ENCODE measurements at places on chromosomes 4 and X. TPM values are rescaled to one million over a fixed set of nuclear protein-coding genes. Genes with fewer than 3 reads are reported as not detected.

Gene STAG2
- total RNA-seq, result 84.5 TPM

Gene ARMCX2
- total RNA-seq, result 9.3 TPM

- H3K27ac ChIP-seq, result no peak overlapping the region
- no peaks in the 10 kb centered on the region for H3K4me1 ChIP-seq
- no peaks in the 10 kb centered on the region for H3K27me3 ChIP-seq
- H3K4me3 ChIP-seq, result no peak overlapping the region
Observed at GRCh38 chrX:8273451-8273895, 102.4 kb upstream of the VCX2 start.

DNA sequence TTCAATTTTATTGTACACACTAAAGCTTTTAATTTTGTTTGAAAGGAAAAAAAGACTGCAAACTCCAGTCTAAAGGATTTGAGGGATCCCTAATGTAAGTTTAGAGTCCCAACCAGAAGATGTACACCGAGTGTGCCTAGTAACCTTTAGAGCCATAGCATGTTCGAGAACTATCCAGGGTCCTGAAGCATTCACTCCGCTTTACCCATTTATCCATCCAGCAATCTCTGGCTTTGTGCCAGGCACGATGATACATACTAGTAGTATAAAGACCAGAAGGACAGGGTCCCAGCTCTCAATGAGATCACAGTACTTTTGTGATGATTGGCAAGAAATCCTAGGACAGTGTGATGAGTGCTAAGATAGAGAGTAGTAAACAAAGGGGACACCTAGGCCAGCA, 168.7 kb downstream of the STK32B start:
- peak; percentile 8 for DNase-seq
- no peaks in the 10 kb centered on the region for H3K4me1 ChIP-seq
- H3K27ac ChIP-seq, result no peak overlapping the region
- no peaks in the 10 kb centered on the region for H3K36me3 ChIP-seq

- no peak overlapping the region for H3K4me3 ChIP-seq
- no peaks in the 10 kb centered on the region for H3K36me3 ChIP-seq
- no peaks in the 10 kb centered on the region for H3K4me1 ChIP-seq
- H3K27ac ChIP-seq, result no peak overlapping the region
- DNase-seq, result no peak
- H3K27me3 ChIP-seq, result peaks cover 7% of the 10 kb centered on the region
Observed at GRCh38 chr4:72119946-72120345, 88.1 kb downstream of the NPFFR2 start.

GRCh38 chr4:123378794-123379193, 17.8 kb upstream of the SPRY1 start:
- no peak overlapping the region for H3K4me3 ChIP-seq
- H3K4me1 ChIP-seq, result no peaks in the 10 kb centered on the region
- no peaks in the 10 kb centered on the region for H3K36me3 ChIP-seq
- no peak for DNase-seq
- no peak overlapping the region for H3K27ac ChIP-seq

DNA sequence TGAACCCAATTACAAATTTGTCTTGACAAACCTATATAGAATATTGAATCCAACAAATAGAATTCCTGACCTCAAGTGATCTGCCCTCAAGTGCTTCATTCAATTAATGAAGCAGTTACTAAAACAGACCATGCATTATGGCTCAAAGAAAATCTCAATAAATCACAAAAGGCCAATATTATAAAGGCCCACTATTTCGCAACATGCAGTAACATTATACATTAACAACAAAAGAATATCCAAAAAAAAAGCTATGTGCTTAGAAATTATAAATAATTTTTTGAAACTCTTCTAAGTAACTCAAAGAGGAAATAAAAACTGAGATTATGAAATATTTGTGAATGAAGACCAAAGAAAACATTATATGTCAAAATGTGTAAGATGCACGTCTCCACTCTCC, 177.7 kb downstream of the ZNF674 start:
- no peaks in the 10 kb centered on the region for H3K4me1 ChIP-seq
- H3K36me3 ChIP-seq, result no peaks in the 10 kb centered on the region
- H3K27ac ChIP-seq, result no peak overlapping the region
- no peak overlapping the region for H3K4me3 ChIP-seq
- DNase-seq, result no peak
- H3K27me3 ChIP-seq, result no peaks in the 10 kb centered on the region
